Activated CD4-positive, alpha-beta memory T cell treated with anti-CD3 and anti-CD28 coated beads, Interleukin-2, amount 10 ng/mL, durations not matched to agents 7 days and 5 days (primary cell): ENCODE measurements at places on chromosomes 5 and 9. TPM values are rescaled to one million over a fixed set of nuclear protein-coding genes. Genes with fewer than 3 reads are reported as not detected.

The ALDH1A1 gene
- not detected for total RNA-seq

The GALNT12 gene
- 2.0 TPM for total RNA-seq

The BTNL3 gene
- not detected for total RNA-seq

The LHX6 gene
- not detected for total RNA-seq

The SPEF2 gene
- 10.8 TPM for total RNA-seq

The TDRD7 gene
- total RNA-seq, result 19.4 TPM

The EPB41L4A gene
- 3.3 TPM for total RNA-seq

The CARTPT gene
- total RNA-seq, result not detected

The ASPN gene
- not detected for total RNA-seq

The PAPPA gene
- not detected for total RNA-seq

The MEIKIN gene
- 2.2 TPM for total RNA-seq

The SLC25A2 gene
- total RNA-seq, result 0.38 TPM

The ARHGEF37 gene
- total RNA-seq, result 0.88 TPM

The GLRX gene
- 71.6 TPM for total RNA-seq

The AHRR gene
- 24.6 TPM for total RNA-seq

The NKD2 gene
- total RNA-seq, result 3.6 TPM

The PCSK1 gene
- total RNA-seq, result not detected

The IFNE gene
- total RNA-seq, result not detected

The ACTBL2 gene
- not detected for total RNA-seq

The DBH gene
- total RNA-seq, result not detected

The HRCT1 gene
- not detected for total RNA-seq

The FAM221B gene
- total RNA-seq, result not detected

The SLC4A9 gene
- 0.43 TPM for total RNA-seq

The CCL27 gene
- total RNA-seq, result not detected

The GDA gene
- total RNA-seq, result not detected

The ESM1 gene
- 0.76 TPM for total RNA-seq

The ROPN1L gene
- total RNA-seq, result 5.5 TPM

The MSH3 gene
- total RNA-seq, result 20.1 TPM

The ADAMTS6 gene
- 1.6 TPM for total RNA-seq

The PCA3 gene
- total RNA-seq, result not detected

The FAM169A gene
- total RNA-seq, result 3.5 TPM

The DDX4 gene
- total RNA-seq, result 0.83 TPM

The CERCAM gene
- total RNA-seq, result 1.3 TPM

The PNPLA7 gene
- total RNA-seq, result 4.5 TPM

The RGS7BP gene
- total RNA-seq, result not detected

The ROR2 gene
- 2.1 TPM for total RNA-seq

The GPR151 gene
- not detected for total RNA-seq

The FKTN gene
- 11.0 TPM for total RNA-seq

The SPINK13 gene
- total RNA-seq, result not detected

The TRAPPC13 gene
- total RNA-seq, result 23.3 TPM

The MEGF10 gene
- total RNA-seq, result not detected

The CCDC171 gene
- 2.5 TPM for total RNA-seq

The SMIM33 gene
- total RNA-seq, result 2.3 TPM
